ENCODE measurements at places on chromosomes 7 and 10.

- no peak for DNase-seq
Observed at GRCh38 chr10:74598891-74599566, 227.4 kb upstream of the KAT6B start.

- no peak for DNase-seq
Observed at GRCh38 chr7:4470246-4470645, 211.8 kb upstream of the FOXK1 start.

DNA sequence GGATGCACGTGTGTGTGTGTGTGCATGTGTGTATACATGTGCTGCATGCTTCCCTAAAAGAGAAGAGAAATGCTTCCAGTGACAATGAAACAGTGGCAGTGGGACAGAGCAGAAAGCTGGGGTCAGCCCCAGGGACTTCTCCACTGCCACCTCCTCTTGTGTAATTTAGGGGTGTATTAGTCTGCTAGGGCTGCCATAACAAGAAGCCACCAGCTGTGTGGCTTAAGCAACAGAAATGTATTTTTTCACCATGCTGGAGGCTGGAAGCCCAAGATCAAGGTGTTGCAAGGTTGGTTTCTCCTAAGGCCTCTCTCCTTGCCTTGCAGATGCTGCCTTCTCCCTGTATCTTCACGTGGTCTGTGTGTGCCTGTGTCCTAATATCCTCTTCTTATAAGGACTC, 190.5 kb downstream of the CXCL12 start:
- DNase-seq = no peak

DNA sequence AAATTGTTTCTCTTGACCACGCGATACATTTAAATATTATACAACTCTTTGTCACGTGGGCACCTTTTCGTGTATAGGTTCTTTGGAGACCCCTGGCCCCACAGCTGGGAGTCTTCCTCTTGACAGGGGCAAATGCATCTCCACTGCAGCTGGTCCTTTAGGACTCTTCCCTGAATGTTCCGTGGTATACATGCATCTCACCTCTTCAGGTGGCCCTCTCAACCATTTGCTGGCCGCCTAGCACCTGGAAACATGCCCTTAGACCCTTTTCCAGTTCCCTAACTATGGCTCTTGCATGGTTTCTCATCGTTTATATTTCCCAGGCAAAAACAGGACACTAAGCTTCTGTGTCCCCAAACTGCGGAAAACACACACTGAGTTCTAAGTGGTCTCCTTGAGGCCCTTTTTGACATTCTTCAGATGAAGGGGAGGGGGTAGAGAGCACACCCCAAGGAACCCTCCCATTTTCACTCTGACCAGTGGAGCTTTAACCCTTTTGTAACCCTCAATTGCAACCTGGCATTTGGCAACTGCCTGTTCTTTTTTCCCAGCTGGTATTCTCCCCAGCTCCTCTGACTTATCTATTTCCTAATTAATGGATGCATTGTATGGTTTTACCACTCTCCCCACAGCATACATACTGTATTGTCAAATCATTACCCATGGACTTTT, 20.6 kb downstream of the HNRNPA2B1 start:
- no peak for DNase-seq

GRCh38 chr10:24726626-24727025, 2.9 kb upstream of the ARHGAP21 start:
- DNase-seq = no peak

DNA sequence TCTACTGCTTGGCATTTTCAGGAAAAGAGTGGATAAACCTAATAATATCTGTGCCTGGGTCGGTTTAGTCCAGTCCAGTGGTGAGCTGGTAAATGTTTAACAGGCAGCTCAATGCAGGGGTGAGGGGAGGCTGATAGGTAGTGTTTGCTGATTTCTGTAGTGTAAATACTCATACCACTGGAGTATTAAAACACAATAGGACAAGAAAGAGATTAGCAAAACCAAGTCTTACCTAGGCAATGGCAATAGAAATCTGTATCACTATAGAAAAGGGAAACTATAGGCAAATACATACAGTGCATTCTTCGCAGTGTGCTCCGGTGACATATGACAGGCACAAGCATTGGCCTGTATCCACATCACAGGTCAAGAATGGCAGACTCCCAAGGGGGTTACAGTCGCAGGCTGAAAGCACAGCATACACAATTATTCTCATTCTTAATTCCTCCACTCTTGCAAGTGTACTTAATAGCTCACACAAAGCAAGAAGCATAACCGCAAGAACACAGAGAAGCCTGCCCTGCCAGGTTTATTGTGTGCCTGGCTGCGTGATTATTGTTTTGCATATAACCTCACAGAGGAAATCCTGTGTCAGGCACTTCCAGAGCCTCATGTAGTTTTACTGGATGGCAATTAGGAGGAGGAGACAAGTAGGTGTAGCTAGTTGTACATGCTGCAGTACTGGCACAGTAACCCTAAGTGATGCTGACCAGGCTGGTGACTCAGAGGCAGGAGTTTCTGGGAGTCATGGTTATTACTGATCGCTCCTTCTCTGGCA, 35.0 kb downstream of the LAMB4 start:
- DNase-seq = no peak

DNA sequence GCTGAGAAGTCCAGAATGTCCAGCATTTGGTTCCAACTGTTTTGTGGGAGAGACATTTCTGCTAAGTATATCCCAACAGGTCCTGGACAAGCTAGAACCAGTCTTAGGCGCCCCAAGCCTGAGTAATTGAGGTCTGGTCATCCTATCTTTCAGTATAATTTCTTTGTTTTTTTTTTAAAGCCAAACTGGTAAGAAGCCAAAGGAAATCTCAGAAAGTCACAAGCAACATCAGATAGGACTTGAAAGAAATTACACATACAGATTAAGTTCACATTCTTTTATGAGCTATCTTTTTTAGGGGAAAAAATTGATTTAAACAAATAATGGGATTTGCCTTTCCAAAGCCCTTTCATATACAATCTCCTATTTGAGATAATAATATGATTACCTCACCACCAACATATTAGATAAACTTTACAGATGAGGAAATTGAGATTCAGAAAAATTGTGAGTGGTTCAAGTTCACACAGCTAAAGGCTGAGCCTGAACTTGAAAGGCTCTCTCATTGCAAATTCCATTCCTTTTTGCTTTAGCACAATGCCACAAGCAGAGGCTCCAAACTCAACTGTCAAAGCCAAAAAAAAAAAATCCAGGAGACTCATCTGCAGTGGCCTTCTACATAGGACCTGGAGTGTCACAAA, 15.0 kb downstream of the PDLIM1 start:
- DNase-seq = no peak

DNA sequence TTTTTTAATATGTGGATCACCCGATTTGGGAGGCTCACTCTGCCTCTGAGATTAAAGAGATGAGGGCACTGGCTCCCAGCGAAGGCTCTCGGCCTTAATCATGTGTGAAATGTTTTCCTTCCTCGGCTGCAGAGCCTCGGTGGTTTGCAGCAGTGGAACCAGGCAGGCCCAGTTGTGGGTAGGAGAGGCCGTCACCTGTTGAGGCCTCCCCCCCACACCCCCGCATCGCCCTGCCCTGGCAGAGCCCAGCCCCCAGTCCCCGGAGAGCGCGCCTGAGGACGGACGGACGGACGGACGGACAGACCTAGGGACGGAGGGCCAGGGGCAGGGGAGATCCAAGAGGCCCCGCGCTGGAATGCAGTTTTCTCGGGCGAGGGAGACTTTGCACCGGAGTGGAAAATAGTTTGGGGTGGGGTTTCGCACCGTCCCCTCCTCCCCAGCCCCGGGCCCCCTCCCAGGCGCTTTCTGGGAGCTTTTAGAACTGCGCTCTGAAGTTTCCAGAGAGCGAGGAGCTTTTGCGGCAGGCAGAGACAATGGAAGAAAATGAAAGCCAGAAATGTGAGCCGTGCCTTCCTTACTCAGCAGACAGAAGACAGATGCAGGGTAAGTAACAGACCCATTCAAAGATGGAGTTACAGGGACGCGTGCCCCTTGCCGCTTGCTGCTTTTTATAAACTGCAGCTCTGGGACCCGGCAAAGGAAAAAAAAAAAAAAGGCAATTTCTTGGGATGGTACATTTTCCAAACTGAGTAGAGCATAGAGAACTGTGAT, at the start of gene KIAA1217:
Gene KIAA1217, plus strand, starts transcription at position 478 of the 771 bp plus-strand sequence. Its CDS starts 56 bp downstream, at position 534.
- DNase-seq = no peak

- peak; percentile 19 for DNase-seq
Observed at GRCh38 chr10:75712242-75712880, 280.9 kb downstream of the LRMDA start.

GRCh38 chr10:44993226-44993921, 7.3 kb upstream of the ZNF22 start:
- DNase-seq = no peak

GRCh38 chr7:75995996-75996395, 1.6 kb upstream of the TMEM120A start:
- DNase-seq = no peak

DNA sequence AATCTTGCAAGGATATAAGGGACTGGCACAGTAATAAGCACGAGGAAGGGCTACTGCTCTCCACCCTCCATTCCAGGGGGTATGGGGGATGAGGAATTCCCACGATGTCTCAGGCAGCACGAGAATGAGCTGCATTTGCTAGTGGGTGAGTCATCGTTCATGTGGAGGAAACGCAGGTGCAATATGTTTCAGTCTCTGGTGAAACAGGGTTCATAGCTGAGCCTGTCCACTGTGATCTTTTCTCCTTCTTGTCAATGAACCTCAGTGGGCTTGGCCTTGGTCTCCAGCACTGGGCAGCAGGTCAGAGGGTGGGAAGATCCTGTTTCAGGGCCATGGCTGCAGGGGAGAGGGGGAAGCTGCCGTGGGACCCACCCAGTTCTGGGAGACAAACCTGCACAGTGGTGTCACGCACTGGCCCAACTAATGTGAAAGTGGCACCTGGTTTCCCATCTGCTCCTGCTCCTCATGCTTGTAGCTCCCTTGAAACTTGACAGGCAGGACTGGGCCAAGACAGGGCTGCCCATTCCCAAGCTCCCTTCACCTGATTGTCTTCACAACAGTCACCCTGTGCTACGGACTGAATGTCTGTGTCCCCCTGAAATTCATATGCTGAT, 181.9 kb downstream of the USP6NL start:
- DNase-seq = no peak

DNA sequence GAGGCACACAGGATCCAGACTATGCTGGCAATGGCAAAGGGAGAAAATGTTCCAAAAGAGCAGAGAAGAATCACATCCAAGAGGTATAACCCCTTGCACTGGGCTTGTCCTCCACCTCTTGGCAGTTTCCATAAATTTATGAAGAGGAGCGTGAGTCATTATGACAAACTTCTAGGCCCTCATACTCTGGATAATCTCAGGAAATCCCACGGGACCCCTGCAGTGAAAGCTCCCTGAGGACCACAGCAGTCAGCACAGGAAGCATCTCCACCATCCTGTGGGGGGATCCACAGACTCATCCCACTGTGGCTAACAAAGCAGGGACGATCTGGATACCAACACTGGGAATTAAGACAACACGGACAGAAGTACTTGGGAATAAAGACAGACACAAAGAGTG, 30.3 kb upstream of the GPAM start:
- no peak for DNase-seq

GRCh38 chr7:15334536-15335263, 227.1 kb downstream of the AGMO start:
- no peak for DNase-seq

GRCh38 chr10:102492344-102492939, 10.1 kb downstream of the ACTR1A start:
- DNase-seq = no peak

Data from nucleus accumbens (tissue), 56 donors.